Stimulated activated CD4-positive, alpha-beta T cell treated with anti-CD3 and anti-CD28 coated beads, Interleukin-15, amount 100 ng/mL, for 48 hours (primary cell): ENCODE measurements at places on chromosomes 6 and 20.
A peak's percentile ranks its signal among the peaks of the same experiment; 100 is the strongest.

DNA sequence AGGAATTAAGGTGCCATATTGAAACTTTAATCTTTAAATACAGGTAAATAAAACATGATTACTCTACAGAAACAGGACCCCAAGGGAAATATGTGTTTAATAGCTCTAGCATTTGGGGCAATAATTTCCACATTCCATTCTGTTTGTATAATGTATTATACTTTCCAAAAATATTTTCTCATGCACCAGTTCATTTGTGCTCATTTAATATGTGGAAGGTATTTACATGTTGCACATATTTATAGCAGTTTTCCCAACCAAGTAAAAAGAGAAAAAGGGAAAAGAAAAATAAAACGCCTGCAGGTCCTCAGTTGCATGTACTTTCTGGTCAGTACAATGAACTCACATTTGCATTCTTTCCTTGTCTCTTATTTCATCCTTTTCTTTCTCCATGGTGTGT, 129.5 kb upstream of the SULF2 start:
- no peak for DNase-seq

- no peak for DNase-seq
Measured at GRCh38 chr20:50019466-50020256, 36.9 kb downstream of the SNAI1 start.

DNA sequence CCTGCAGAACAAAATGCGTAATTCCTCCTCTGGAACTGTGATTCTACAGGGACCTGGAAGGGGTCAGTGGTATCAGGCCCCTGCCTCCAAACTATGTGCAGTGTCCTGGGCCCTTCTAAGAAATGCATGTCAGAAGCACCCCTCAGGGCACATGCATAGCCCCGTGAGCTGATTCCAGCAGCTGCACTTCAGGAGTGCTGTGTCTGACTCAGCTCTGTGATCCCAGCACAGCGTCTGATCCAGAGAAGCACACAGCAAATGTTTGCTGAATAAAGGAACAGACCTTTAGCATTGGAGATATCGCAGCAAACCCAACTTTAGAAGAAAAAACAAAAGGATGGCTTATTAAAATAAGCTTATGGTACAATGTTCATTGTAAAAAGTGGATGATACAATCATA, 15.8 kb upstream of the MAFB start:
- DNase-seq, result no peak

DNA sequence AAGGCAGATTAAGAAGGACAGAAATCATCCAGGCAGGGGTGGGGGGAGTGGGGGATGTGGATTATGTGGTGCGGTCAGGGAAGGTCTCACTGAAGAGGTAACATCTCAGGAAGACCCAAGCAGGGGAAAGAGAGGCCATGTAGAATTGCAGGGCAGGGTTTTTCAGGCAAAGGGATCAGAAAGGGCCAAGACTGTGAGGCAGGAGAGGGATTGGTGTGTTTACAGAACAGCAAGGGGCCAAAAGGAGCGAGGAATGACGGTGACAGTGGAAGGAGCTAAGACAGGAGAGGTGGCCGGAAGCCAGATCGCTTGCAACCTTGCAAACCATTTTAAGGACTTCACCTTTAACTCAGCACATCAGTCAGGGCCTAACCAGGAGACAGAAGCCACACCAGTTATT, 535.4 kb upstream of the JARID2 start:
- DNase-seq, result no peak

- no peak for DNase-seq
Measured at GRCh38 chr20:49478266-49478665, 4.2 kb downstream of the KCNB1 start.

DNA sequence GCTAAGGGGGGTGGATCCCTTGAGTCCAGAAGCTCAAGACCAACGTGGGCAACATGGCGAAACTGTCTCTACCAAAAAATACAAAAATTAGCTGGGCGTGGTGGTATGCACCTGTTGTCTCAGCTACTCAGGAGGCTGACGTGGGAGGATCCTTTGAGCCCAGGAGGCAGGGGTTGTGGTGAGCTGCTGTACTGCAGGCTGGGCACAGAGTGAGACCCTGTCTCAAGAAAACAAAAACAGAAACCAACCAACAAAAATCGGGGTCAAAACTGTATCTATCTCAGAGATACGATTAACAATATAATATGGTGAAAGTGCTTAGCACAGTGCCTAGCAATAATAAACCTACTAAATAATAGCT, 20.7 kb upstream of the BCAS1 start:
- no peak for DNase-seq

- DNase-seq, result no peak
Measured at GRCh38 chr20:46954490-46955038, 59.9 kb downstream of the EYA2 start.

- DNase-seq, result no peak
Measured at GRCh38 chr20:61808447-61808846, 257.2 kb downstream of the TAF4 start.

- no peak for DNase-seq
Measured at GRCh38 chr6:28940294-28940857, 16.6 kb upstream of the TRIM27 start.

DNA sequence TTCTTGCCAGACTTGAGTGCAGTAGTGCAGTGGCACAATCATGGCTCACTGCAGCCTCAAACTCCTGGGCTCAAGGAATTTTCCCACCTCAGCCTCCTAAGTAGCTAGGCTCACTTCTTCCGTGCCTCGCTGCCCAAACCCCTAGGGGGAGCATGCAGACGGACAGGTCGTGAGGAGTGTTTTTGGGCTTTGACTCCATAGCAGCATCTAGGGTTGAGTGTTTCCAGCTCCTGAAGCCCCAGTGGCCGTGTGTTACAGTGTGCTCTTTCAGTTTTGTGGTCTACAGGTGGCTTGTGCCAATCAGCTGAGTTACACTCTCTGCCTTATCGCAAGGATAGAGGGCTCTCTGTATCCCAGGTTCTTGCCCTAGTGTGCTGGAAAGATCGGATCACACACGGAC, 33.4 kb downstream of the NCOA3 start:
- DNase-seq, result no peak

- no peak for DNase-seq
Measured at GRCh38 chr6:36618366-36619355, 24.5 kb downstream of the SRSF3 start.

DNA sequence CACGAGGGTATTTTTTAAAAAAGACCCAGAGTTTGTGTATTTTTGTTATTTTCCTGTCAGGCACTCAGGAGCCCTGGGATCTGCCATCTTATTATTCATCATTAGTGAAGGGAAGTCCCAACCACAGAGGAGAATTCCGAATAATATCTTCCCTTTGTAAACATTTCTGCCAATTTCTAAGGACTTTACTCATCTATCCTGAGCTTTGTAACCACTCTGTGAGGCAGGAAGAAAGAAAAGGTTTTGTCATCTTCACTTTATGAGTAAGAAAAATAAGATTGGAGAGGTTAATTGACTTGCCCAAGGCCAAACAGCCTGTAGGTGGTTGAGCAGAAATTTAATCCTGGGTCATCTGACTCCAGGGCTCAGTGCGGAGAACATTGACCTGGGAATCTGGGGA, 23.0 kb upstream of the IYD start:
- no peak for DNase-seq

- DNase-seq, result no peak
Measured at GRCh38 chr6:165117121-165117520, 192.3 kb downstream of the C6orf118 start.

- no peak for DNase-seq
Measured at GRCh38 chr6:125867483-125867942, 76.8 kb downstream of the NCOA7 start.

GRCh38 chr6:169841907-169842606, 90.6 kb downstream of the ERMARD start:
- DNase-seq, result no peak

DNA sequence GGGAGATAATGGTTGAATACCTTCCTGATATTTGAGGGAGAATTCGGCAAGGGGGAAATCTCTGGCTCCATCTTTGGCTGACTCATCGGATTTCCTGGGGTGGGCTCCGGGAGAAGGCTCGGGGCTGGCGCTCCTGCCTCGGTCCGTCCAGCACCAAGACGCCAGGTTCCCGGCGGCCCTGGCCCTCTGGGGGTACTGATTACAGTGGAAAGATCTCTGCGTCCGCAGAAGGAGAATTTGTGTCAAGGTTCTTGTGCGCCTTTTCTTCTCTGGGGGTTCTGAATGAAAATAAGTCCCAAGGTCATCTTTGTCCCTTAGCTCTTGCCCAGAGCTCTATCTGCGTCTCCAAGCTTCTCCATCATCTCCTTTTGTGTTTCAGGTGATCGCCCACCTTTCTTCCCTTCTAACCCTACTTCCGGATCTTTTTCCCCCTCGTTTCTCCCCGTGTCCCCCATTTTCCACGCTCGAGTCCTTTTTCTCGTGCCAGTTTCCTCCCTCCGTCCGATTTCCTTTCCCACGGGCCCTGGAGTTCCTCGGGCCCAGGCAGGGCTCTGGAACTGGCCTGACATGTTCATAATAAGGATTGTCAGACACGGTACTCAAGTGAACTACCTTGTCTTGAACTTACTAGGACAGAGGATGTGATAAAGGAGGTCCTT, 11.6 kb downstream of the NRN1 start:
- no peak for DNase-seq

- DNase-seq, result no peak
Measured at GRCh38 chr6:35178012-35178411, 35.7 kb upstream of the SCUBE3 start.

- no peak for DNase-seq
Measured at GRCh38 chr6:10248378-10248843, 166.5 kb downstream of the TFAP2A start.

DNA sequence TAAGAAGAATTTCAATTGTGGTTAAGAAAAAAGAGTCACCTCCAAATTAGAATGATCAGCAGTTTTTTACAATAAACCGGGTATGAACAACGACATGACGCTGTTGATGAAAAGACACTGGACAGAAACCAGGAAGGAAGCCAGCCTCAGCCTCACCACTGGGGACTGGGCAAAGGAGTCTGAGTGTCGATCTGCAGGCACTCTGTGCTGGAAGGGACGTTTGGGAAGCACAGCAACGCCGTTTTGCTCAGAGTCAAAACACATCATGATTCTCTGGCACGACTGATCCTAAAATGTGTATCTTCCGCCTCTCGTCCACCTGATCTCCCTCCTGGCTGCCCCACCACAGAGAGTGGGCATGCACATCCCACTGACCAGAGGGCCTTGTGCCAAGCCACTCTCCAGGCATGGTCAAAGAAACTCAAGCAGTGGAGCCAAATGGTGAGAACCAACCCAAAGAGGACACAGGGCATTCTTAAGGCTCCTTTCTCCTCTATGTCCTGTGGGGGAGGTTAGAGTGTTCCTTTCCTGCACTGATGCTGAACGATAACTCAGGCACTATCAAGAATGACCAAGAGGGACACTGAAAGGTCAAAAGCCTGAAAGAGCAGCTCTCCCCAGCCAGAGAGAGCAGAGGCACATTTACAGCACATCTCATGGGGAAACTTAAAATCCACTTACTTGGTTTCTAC, 68.8 kb downstream of the AGPAT4 start:
- DNase-seq, result no peak

GRCh38 chr20:54152227-54153040, 21.4 kb downstream of the CYP24A1 start:
- no peak for DNase-seq

GRCh38 chr20:15022921-15023320, 685.5 kb upstream of the FLRT3 start:
- no peak for DNase-seq

DNA sequence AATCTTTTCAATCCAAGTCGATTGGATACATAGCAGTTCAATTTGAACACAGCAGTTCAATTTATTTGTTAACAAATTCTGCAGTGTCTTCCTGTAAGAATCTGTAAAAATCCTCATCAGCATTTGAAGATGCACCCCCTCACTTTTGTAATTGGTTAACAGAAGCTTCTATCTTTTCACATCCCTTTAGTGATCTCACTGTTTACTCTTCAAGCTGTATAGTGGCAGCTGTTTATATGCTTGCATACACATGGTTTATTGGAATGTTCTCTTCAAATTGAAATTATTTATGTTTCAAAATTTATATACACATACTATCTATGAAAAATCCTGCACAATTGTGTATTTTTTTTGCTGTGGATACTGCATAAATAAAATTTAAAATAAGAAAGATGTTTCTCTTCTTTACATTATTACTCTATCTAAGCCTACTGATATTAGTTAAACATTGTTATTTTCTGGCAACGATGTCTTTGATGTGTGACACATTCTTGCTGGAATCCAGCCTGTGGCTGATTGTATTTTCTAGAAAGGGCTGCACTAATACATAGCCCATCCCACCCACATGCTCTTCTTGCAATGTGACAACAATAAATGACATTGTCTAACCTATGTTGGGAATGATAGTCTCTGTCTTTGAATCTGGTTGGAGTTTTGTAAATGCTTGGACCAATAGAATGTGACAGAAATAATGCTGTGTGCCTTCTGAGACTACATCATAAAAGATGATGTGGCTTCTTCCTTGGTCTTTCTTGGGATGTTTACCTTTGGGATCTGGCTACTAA, 573.0 kb downstream of the CD109 start:
- DNase-seq, result no peak

DNA sequence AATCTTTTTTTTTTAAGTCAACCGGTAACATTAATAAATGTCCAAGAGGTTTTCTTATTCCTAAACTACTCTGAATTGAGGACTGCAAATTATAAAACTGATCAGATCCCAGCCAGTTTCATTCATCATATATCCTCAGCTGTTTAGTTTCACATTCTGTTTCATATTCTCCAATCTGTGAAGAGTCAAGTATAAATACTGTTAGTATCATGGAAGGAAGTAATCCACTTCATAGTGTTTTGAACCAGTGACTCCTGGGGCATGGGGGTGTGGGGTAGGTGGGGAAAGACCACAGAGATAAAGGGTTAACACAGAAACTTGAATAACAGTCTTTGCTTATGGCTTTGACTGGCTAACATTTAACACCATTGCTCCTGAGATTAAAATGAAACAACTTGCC, 69.9 kb downstream of the FYN start:
- no peak for DNase-seq

DNA sequence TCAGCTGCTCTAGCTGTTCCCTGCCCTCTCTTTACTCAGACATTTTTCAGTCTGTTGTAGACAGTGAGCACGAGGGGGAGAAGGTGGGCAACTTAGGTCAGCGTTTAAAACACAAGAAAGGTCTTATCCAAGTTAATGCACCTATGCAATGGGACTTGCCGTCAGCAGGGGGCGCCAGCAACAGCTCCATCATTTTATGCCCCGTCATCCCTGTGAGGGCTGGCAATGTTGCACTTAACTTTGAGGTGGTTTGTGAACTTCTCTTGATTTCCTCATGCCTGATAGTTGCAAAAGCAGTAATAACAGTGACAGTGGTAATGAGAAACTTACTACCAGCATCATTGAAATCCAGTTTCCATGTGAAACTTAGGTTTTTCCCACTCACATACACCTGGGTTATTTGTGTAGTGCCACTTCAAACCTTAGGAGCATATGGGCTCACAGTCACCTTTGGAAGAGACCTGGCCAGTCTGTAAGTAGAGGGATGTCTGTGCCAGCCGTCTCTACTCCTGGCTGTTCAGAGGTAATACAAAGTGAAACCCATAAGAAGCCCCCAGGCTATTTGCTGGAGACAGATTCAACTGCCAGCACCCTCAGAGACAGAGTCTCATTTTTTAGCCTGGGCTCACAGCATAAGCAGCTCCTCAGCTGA, 44.9 kb upstream of the ID1 start:
- DNase-seq, result peak; percentile 62
